ENCODE measurements at places on chromosomes 2 and 18.

GRCh38 chr2:80242355-80242910 lies 62.1 kb downstream of the LRRTM1 start:
- DNase-seq = no peak

DNA sequence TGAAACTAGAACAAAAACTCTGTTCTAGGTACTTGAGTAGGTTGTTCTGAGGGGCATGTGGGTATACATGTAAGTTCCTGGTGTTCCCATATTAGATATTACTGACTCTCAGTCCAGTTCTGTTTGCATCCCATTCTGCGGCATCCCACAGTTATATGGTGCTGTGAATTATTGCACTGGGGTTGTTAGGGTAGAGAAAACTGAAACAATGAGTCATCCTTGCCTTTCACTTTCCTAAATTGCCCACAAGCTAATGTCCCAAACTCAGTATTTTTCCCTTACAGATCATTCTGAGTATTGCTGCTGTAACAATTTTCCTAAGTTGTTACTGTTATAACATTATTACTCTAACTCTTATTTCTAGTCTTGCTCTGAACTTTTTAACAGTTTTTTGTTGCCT lies 3.0 kb downstream of the WDR75 start:
- DNase-seq = no peak

DNA sequence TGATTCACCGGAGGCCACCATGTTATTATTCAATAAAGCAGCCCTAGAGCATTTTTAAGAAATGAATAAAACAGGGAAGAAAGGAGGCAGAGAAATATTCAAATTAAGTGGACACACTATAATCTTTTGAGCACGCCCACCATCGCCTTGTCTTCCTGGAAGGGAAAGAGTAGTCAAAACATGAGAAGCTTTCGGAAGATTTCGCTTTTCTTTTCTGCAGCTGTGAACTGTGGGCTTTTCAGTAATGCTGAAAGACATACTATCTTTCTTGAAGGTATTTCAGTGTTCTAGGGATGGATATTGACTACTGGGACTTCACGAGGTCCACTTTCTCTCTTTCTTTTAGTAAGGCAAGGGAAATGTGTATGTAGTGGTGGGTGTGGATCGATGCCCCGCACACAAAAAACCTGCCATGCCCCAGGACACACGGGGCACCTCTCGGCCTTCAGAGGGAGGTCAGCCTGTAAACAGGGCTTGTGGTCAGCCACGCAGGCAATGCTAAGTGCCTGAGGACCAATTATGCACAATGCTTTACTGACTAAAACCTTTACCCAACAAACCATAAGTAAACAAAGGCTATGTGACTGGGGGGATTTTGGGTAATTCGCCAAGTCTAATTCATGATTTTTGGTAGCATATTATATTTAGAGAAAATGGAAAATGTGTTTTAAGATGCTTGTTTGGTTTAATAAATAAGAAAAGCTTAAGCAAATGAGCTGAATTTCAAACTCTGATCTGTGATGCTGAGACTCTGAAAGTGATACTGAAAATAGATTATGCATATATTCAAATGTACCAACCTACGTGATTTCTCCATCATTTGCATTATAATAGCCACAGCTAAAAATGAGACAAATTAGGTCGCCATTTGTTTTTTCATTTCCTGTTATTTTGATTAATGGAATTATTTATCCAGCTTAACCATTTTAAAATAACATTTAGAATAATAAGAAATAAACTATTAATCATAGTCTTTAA lies 130.5 kb downstream of the ZNF516 start:
- DNase-seq = no peak

GRCh38 chr2:240760576-240761246 lies 59.3 kb downstream of the KIF1A start:
- DNase-seq = no peak

- DNase-seq = no peak
These were observed 391.5 kb upstream of the VWC2L start for GRCh38 chr2:214019229-214019972.

DNA sequence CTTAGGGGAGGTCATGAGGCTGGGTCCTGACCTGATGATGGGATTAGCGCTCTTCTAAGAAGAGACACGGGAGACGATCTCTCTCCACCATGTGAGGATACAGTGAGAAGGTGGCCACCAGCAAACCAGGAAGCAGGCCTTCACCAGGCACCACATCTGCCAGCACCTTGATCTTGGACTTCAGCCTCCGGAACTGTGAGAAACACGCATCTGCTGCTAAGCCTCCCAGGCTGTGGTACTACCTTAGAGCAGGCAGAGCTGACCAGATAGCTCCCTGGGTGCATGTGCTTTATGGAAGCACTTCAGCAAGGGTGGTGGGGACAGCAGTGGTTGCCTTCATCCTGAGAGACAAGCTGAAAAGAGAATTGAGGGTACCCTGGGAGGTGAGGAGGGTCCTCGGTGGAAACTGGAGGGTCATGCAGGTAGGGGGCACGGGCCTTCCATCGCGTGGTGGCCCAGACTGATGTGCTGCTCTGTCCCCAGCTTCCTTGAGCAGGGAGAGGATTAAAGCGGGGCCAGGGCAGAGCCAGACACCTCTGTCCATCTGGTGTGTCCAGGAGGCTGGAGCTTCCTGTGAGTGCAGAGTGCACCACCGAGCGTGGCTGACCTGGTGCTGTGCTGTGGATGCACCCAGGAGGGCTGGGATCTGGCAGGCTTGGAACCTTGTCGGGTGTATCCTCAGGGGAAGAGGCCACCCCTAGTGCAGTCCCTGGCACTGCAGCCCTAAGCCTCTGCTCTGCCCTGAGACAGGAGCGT lies 42.9 kb upstream of the HS6ST1 start:
- DNase-seq = no peak

- DNase-seq = peak; percentile 56
These were observed 1.5 kb downstream of the KLF7 start for GRCh38 chr2:207164006-207164831.

GRCh38 chr2:20917719-20918572 lies 95.0 kb upstream of the LDAH start:
- no peak for DNase-seq

- DNase-seq = no peak
These were observed 75.9 kb downstream of the BABAM2 start for GRCh38 chr2:27966466-27966865.

DNA sequence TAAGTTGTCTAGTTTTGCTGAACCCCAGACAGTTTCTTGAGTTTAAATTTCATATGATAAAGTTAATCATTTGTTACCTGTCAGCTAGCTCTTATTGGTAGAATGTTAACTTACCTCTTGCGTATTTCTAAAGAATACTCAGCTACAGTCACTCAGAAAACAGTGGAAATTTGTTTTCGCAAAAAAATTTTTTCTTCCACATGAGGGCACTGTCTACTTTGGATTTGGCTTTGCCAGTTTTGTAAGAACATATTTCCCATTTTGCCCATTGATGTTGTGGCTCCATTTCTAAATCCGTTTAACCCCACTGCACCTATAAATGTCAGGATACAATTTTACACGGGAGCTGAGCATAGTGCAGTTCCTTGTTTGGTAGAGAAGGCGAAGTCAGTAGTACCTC lies 19.1 kb upstream of the GCFC2 start:
- DNase-seq = peak; percentile 26

GRCh38 chr2:118689456-118689855 lies 158.0 kb downstream of the EN1 start:
- DNase-seq = no peak

DNA sequence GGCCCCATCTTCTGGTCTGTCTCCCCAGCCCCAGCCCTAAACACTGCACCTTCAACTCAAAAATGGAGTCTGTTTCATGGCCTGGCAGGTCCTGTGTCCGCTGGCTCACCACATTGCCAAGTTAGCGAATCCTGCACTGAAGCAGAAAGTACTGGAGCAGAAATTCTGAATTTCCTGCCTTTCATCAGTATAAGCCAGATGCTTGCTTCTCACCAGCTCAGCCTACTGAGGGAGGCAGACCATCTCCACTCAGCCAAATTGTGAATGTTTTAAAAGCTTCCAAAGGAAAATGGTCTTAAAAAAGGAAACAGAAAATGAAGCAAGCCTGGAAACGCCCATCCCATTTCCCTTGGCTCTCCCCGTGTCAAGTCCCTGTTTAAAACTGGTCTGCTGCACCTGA lies 157.8 kb downstream of the C1D start:
- peak; percentile 37 for DNase-seq

DNA sequence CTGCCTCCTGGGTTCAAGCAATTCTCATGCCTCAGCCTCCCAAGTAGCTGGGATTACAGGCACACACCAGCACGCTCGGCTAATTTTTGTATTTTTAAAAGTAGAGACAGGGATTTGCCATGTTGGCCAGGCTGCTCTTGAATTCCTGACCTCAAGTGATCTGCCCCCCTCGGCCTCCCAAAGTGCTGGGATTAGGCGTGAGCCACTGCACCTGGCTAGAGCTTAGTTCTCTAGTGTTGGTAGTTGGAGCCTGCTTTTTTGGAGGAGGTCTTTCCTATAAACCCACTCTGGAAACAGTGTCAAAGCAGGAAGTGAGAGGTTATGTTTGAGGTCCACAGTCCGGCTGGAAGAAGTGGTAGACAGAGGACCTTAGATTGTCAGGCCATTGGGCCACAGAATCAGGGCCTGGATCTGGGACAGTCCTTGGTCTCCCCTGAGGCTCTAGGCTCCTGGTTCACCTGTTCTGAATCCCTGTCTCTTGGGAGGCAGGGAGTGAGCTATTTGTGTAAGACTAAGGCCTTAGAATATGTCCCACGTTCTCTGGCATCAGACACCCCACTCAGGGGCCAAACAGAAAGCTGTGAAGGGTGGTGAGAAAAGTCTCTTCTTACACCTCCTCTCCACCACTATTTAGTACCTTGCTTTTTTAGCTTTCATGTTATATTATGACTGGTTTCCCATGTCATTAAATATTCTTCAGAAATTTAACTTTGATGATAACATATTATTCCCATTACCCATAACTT lies 34.5 kb downstream of the PCBP1 start:
- no peak for DNase-seq

DNA sequence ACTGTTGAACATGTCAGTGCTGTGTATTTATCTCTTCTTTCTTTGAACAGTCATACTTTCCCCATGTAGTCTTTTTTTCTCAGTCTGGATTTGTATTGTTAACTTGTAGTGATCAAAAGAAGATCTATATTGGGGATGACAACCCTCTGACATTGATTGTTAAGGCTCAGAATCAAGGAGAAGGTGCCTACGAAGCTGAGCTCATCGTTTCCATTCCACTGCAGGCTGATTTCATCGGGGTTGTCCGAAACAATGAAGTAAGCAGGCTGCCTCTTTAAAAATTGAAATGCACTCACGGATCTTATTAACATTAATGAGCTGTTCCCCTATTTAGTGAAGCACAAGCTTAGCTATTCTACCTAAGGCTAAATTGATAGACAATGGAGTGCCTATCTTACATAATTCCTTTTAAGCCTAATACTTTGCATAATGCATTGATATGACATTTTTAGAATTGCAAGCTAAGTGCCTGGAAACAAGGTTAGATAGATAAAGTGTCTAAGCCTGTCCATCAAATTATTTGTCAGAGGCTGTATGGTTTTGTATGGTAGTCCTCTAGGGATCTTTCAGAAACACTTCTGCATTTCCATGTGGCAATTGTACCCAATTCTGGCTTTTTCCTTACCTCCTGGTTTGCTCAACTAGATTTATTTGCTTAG lies 29.3 kb upstream of the FAM171B start:
- DNase-seq = no peak

- no peak for DNase-seq
These were observed 4.8 kb downstream of the CACNB4 start for GRCh38 chr2:152094014-152094413.

GRCh38 chr2:145845207-145845894 lies 1325.4 kb upstream of the ZEB2 start:
- peak; percentile 78 for DNase-seq

DNA sequence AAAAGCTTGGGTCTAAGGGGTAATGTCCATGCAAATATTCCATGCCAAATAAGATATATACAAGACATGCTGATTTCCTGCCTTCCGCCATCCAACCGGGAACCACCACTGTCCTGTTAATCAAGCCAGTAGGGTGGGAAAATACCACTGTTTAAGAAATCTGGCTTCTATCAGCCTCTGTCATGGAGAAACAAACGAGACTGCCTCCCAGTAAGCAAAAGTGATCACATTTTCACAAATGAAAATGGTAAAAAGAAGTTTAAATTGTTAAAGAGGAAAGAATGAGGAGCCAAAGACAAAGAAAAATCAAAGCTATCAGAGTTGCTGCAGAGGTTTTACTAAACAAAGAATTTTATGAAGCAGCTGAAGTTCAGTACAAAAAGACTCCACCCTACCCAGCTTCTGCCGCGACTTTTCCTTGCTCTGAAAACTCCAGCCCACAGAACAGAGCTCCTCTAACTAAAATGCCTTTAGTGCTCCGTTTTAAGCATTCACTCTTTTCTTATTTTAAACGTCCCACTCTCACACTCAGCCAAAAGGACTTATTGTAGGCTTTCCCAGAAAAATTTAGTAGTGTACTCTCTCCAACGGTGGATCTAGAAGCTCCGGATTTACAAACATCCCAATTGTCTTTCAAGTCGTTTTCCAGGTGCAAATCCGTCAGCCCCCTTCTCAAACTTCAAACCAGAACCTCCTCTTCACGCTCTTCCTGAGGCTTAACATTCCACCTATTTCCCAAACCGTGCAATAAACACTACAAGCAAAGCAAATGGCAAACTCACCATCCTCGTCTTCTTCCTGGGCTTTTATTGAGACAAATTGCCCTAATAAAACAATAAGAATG lies 613 bp downstream of the COL5A2 start:
- DNase-seq = no peak

DNA sequence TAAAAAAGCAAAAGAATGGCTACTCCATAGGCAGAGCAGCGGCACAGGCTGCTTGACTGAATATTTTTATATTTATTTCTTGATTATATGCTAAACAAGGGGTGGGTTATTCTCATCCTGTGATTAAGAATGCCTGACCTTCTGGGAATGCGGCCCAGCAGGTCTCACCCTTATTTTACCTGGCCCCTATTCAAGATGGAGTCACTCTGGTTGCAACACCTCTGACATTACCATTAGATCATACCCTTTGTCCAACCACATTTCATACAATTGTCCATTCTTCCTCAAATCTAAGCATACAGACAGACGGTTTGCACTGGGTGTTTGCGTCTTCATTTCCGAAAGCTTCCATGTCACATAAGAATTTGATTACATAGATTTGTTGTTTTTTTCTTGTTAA lies 168.2 kb downstream of the GALNT1 start:
- no peak for DNase-seq

GRCh38 chr18:70194227-70194890 lies 11.1 kb downstream of the RTTN start:
- no peak for DNase-seq

GRCh38 chr2:219028996-219029828 lies 12.1 kb downstream of the CFAP65 start:
- no peak for DNase-seq

DNA sequence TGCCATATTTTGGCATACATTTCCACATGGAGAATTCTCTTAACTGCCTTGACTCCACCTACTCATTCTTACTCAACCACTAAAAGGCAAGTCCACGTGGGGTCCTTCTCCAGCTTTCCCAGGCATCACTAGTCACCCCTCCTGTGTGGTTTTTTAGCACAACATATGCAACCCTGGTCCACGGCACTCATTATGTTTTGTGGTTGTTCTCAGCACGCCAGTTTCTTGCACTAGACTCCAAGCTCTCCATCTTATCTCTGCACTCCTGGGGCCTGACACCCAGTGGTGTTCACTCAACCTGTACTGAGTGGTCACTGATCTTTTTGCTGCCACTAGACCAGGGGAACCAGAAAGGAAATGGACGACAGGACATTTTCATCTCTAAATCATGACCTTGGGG lies 18.0 kb downstream of the MARCHF4 start:
- no peak for DNase-seq

Data from NCI-H2171 treated with DMSO at 0.1 percent for 48 hours (cell line).